ENCODE measurements at places on chromosomes 3 and 15. TPM values are rescaled to one million over a fixed set of nuclear protein-coding genes. Genes with fewer than 3 reads are reported as not detected.

RPUSD3 gene
- 14.4 TPM for total RNA-seq

CSTA gene
- 10.0 TPM for total RNA-seq

LRRIQ4 gene
- not detected for total RNA-seq

KLHL6 gene
- 1.7 TPM for total RNA-seq

ZNF660 gene
- total RNA-seq: 12.9 TPM

CHCHD4 gene
- 7.7 TPM for total RNA-seq

FSTL1 gene
- 1,313 TPM for total RNA-seq

IQCF5 gene
- total RNA-seq: not detected

CLDN18 gene
- not detected for total RNA-seq

ASB14 gene
- total RNA-seq: 0.21 TPM

IL12A gene
- total RNA-seq: 0.58 TPM

FBXL22 gene
- 26.2 TPM for total RNA-seq

RTP3 gene
- not detected for total RNA-seq

TFRC gene
- total RNA-seq: 110 TPM

TP63 gene
- total RNA-seq: 26.3 TPM

All from urinary bladder (tissue), 4 donors.